ENCODE measurements at places on chromosomes 16 and 17.

DNA sequence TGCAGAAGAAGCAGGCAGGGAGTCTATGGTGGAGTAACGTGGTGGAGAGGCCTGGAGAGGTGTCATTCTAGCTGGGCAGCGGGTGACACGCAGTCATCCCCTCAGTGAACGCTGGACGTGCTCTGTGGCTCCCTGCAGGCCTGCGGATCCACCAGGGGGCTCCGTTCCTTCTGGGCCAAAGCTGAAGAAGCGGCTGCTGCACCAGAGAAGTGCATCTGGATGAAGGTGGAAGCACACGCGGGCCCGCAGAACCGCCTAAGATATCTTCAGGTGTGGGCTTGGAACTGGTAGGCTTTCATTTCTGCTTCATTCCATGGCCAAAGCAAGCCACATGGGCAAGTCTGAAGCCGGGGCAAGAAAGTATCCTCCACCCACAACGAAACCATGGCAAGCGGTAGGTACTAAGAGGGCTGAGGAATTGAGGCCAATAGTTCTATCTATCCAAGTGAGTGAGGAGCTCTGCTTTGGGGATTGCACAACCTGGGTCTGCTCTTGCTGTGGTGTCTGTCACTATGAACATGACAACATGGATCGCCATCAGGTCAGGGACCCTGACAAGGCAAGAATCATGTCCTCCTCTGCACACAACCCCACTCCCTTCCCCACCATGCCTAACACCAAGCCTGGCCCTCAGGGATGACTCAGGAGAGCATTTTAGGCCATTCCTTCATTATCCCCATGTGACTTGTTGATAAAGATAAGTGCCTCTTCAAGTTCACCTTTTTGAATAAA is 78.9 kb upstream of the FBXO47 start:
- no peak for DNase-seq

DNA sequence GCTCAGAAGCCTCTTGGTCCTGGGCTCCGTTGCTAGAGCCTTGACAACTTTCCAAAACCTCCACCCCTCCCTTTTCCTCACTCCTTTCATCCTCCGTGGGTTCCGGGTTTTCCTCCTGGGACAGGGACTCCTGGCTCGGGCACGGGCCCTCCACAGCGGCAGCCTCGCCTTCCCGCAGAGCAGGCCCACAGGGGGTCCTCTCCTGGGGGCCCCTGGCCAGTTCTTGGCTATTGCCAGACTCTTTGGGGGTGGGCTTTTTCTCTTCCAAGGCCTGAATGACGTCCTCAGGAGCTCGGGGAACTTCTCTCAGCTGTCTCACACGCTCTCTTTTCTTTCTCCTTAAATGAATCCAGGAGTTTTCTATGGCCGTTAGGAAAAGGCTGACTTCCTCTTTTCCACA is 19.3 kb upstream of the MNT start:
- DNase-seq: no peak

DNA sequence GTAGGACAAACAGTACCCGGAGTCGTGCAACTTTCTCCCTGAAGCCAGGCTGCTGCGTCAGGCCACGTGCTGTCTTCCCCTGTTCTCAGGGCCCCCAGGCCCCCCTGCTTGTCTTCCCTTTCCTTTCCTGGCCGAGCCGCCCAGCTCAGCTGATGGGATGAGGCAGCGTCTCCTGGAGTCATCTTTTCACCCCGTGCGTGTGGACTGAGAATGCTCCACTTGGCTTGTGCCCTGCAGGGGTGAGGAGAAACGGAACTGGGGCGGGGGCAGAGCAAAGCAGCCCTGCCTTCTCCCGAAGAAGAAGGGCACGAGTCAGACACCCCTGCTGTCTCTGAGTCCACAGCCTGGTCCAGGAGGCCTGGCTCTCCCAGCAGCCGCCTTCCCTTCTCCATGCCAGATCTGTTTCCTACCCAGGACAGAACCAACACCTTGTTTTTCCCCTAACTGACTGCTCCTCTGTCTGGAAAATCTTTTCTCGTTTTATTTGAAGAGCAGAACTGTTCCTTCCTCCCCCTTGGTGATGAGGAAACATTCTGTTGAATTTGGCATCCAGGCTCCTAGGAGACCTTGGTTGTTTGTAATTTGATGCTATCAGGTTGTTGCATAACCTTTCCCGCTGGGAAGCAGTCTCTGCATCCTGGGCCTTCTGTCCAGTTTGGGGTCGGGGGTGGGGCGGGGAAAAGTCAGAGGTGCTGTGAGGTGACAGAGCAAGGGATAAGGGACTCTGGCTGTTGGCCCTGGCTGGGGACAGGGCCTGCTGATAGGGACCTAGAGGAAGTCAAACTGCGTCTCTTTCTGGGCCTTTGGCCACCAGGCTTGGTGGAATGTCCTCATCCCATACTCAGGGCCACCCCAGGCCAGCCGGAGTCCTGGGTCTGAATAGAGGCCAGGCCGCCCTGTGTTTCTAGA is 78.8 kb downstream of the WIPI1 start:
- DNase-seq: peak; percentile 81

- no peak for DNase-seq
Observed at GRCh38 chr17:30950669-30951399, 20.0 kb upstream of the RNF135 start.

- no peak for DNase-seq
Observed at GRCh38 chr17:68600931-68601564, at the start of gene FAM20A. Gene FAM20A (minus strand): TSS chr17:68601367. CDS start chr17:68600666, 701 bp downstream.

DNA sequence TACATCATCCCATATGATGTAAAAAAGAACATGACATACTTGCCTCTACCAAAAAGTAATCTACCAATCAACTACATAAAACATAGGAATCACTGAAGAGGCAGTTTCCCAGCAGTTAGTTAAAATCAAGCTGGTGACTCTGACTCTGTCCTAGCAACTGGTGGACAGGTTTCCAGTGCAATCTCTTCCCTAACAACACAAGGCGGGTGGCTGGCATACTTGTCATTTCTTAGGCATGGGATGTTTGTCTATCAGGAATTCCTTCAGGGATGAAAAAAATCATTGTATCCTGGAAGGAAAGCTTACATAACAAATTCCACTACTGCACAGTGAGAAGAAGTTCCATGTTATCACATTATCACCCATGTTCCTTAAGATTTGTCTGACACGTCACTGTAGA is 50.9 kb downstream of the HELZ start:
- peak; percentile 70 for DNase-seq

DNA sequence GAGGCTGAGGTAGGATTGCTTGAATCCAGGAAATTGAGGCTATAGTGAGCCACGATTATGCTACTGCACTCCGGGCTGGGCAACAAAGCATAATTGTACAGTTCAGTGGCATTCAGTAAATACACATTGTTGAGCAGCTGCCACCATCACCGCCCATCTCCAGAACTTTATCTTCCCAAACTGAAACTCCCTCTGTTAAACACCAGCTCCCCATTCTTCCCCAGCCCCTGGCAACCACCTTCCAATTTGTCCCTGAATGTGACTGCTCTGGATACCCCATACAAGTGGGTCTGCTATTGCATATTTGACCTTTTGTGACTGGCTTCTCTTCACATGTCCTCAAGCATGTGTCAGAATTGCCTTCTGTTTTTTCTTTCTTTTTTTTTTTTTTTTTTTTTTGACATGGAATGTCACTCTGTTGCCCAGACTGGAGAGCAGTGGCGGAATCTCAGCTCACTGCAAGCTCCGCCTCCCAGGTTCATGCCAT is 2.9 kb downstream of the RPL38 start:
- no peak for DNase-seq

DNA sequence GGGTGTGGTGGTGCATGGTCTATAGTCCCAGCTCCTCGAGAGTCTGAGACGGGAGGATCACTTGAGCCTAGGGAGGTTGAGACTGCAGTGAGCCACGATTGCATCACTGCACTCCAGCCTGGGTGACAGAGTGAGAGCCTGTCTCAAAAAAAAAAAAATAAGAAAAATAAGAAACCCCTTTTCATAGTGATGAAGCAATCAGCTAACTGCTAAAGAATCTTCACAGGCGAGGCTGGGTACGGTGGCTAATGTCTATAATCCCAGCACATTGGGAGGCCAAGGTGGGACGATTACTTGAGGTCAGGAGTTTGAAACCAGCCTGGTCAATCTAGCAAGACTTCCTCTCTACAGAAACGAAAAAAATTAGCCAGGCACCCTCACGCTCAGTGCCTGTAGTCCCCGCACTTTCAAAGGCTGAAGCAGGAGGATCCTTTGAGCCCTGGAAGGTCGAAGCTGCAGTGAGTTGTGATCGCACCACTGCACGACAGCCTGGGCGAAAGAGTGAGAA is 760 bp downstream of the SLFN12L start:
- no peak for DNase-seq

GRCh38 chr16:79612207-79612606 is 11.7 kb upstream of the MAF start:
- no peak for DNase-seq

DNA sequence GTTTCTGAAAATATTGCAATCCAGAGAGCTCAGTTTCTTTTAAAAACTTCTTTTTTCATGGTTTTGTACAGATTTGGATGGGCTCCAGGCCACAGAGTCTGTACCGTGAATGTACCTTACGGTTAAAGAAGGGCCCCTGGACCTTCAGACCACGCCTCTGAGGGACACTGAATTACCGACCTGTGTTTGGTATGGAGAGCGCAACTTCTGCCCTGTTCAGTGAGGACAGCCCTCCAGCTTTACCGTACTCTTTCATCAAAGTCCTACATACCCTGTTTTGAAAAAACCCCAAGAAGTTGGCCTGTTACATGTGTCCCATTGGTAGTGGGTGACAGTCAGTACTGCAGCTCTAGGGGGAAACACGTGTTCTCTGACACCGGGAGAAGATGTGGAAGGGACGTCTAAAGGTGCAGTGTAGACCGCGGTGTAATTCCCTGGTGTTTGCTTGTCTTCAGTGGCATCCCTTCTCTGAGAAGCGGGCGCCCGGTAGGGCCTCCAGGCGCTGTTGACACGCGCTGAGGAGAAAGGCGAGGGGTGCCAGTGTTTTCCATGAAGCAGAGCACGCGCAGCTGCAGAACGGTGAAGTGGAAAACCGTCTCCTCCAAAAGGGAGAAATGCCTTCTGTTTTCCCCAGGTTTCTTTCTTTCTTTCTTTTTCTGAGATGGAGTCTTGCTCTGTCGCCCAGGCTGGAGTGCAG is 6.2 kb downstream of the PGS1 start:
- no peak for DNase-seq

DNA sequence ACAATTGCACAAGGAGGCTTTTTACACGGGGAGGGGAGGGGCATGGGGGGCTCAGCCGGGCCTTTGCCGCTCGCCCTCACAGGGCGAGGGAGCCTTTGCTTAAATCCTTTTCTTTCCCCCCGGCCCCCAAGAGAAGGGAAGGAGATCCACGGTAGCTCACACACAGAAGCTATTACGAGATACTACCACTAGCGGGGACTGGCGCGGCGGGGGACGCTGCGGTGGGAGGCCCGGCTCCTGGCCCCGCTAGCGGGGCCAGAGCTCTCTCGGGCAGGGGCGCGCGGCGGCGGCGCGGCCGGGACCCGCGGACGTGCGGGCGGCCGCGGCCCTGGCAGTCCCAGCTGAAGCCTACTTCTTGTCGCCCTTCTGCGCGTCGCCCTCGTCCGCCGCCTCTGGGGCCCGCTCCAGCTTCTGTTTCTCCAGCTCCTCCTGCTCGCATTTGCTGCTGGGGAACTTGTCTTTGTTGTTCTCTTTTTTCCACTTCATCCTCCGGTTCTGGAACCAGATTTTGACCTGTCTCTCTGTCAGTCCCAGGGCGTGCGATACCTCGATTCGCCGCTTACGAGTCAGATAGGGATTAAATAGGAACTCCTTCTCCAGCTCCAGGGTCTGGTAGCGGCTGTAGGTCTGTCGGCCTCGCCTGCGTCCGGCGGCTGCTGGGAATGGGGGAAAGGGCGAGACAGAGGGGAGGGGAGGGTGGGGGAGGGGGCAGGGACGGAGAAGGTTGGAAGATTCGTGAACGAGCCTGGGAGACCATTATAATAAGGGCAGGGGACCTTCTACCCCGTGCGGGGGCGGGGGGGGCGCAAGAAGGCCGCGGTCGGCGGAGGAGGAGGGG is 2.0 kb downstream of the HOXB8 start:
- DNase-seq: peak; percentile 79

DNA sequence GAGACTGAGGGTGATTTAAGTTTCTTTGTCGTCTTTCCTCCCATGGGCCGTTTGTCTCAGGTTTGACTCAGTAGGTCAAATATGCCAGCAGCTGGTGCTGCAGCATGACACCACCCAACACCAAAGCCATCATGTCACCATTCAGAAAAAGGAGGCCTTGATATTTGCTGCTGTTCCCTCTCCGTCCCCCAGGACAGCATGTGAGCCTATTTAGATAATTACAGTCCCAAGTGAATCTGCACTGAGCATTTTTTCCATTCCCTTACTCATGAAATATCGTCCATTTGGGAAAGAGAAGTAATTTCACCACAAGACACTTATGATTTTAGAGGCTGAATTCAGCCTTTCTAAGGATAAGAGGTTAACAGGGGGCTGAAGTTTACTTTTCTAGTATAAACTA is 62.2 kb upstream of the ADORA2B start:
- no peak for DNase-seq

DNA sequence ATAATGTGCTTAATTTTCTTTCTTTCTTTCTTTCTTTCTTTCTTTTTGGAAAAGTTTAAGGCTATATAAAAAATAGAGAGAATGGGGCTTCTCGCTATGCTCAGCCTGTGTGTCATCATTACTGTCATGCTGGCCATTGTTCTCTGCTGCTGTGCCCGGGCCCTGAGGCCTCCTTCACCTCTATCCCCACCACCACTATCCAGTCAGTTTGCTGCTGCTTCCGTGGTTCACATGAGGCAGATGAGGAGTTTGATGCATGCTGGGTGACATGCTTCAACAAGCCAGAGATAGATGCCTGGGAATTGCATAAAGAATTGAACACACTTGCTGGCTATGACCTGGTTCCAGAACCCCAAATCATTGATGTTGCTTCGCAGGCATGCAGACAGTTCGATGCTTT is 36.3 kb downstream of the PITPNC1 start:
- no peak for DNase-seq

DNA sequence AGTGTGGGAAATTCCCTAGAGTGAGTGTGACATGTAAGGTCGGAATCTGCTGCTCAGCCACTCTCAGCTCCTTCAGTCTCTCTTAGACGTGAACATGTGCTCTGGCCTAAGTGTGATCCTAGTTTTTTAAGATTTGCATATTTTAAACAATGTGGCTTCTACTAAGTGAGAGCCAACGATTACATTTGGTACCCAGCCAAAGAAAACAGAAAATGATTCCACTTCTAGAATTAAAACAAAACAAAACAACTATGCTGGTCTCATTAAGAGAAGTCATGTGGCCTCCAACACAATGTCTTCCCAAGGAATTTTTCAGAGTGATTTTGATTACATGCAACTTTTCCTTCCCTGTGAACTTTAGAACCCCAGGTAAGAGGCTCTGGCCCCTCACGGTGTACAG is 10.1 kb downstream of the TMEM238L start:
- no peak for DNase-seq

GRCh38 chr17:3796110-3796821 is 4.7 kb downstream of the ITGAE start:
- DNase-seq: no peak

DNA sequence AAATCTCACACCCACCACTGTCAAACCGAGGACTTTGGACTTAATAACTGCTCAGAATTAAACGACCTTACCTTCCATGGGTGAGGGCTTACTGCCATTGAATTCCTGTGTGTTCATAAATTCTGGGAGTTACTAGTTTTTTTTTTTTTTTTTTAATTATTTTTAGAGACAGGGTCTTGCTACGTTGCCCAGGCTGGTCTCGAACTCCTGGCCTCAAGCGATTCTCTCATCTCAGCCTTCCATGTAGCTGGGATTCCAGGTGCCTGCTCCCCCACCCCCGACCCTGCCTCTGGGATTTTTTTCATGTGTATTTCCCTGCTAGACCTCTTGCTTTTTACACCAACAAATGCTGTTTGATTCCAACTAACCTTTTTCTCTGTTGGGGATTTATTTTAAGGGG is 14.9 kb upstream of the CD300A start:
- no peak for DNase-seq

GRCh38 chr17:63405741-63406261 is 40.3 kb downstream of the CYB561 start:
- DNase-seq: peak; percentile 71

Measured in HTR-8/SVneo (cell line).